ENCODE measurements at places on chromosomes 3 and 15.

DNA sequence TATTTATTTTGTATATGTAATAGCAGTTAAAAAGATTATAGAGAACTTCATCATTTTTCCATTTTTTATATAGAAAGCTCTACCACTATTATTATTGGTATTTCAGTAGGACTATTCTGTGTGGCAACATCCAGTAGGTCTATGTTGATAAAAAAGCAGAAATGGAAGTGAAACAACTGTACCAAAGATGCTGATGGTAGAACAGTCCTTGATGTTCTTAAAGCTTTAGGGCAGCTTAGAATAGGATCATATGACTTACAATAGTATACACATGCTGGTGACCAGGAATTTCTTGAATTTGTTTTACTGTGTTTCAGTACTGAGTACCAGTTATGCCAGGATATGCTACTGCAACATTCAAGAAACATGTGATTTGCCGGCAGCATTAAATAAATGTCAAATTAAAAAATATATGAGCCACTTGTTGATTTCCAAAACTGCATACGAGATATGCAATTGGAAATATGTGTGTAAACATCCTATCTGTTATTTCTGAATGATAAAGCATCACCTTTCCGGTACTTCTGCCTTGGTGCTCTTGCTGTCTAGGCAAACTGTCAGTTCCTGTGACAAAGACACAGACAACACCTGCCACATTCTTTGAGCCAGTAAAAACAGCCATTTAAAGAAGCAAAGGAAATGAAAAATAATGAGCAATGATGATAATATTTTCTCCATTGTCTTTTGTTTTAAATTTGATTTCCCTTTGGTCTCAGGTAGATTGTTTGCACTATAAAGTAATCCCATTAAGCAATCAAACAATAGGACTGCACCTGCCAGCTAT, 649.2 kb downstream of the ZPLD1 start:
- no peak for DNase-seq

DNA sequence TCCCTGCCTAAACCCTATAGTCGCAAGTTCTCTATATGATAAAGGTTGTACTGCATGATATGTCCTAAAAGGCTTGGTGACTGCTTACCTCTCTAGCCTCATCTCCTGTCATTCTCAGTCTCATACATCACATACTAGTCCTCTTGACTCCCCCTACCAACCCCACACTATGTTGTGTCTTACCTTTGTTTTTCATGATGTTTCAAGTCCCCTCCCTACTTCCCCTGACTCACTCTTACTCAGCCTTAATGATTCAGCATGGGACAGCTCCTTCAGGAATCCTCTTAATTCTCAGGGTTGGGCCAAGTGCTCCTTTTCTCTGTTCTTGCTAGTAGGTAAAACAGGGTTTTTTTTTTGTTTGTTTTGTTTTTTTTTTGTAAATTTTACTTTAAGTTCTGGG, 49.6 kb downstream of the SLMAP start:
- DNase-seq = no peak

- no peak for DNase-seq
Observed at GRCh38 chr3:183737116-183737515, 39.5 kb downstream of the YEATS2 start.

DNA sequence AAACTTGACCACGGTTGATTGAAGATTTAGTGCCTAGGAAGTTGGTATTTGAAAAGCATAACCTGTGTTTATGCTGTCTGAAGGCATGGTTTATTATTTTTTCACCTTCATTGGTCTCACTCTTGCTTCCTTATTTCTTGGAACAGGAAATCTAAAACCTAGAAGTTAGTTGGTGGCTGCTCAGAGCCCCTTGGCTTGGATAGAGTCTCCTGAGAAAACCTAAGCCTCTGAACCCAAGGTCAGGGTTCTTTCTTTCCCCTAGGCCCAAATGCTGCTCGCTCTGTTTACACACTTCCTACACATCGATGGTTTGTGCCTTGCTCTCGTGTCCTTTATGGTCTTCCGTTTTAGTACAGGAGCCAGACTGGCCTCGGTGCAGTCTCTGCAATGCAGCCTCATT, 82.2 kb downstream of the TRAK1 start:
- DNase-seq = no peak

DNA sequence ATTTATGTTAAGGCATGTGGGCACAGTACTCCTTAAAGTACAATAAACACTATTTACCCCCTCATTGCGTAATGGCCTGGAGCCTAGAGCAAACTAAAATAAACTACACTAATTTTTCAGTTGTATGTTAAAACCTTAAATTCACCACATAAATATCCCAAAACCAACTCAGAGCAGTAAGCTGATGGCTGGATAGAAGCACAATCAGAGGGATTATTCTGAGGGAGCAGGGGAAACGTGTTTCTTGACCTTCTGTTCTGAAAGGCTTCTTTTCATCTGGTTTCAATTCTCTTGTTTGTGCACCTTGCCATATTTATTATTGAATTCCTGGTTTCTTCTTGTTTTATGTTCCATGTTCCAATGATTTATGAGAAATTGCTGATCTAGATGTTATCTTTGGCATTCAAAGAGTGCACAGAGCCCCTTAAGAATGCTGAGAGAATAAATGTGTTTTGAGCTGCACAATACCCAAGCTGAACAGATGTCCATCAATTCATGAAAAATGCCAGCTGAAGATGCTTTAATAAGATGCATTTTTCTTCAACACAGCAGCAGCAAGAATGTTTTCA, 29.6 kb downstream of the RPL22L1 start:
- DNase-seq = no peak

DNA sequence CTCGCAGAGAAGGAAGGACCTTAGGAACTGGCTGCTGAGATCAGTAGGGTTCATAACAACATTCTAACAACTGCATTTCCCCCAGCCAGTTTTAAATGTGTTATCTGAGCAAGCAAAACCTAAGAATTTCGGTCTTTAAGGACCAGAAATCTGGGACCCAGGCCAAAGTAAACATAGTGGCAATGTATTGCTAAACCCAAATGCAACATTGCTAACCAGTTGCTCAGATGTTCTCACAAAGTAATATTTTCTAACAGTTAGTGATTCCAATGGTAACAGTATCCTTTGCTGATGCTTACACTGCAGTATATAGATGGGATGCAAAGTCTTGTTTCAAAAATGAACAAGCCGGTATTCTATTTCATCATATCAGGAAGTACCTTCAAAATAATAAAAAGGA, 254.3 kb downstream of the RYR3 start:
- DNase-seq = no peak

- no peak for DNase-seq
Observed at GRCh38 chr15:89089316-89090230, 1.3 kb downstream of the ABHD2 start.

GRCh38 chr15:98326804-98327203, 321.5 kb upstream of the IGF1R start:
- DNase-seq = no peak

DNA sequence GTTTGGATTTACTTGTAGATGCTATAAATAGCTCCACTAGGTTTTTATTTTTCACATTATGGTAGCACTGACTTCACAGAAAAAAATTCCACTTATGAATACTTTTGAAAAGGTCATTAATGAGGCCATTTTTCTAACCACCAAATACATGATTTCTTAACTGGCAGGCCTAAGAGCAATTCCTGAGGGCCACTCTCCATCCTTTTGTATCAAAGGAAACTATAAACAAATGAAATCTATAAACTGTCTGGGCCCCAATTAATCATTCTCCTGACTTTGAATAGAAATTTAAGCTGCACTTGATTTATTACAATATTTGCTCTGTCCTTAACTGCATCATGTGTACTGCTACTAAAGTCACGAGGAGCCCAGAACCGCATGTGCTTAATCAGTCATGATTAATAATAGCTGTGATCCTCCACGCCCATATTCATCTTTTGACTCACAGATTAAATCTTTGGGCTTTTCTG, 25.1 kb upstream of the MTMR10 start:
- DNase-seq = no peak

GRCh38 chr3:48077815-48078214, 61.6 kb upstream of the MAP4 start:
- no peak for DNase-seq

DNA sequence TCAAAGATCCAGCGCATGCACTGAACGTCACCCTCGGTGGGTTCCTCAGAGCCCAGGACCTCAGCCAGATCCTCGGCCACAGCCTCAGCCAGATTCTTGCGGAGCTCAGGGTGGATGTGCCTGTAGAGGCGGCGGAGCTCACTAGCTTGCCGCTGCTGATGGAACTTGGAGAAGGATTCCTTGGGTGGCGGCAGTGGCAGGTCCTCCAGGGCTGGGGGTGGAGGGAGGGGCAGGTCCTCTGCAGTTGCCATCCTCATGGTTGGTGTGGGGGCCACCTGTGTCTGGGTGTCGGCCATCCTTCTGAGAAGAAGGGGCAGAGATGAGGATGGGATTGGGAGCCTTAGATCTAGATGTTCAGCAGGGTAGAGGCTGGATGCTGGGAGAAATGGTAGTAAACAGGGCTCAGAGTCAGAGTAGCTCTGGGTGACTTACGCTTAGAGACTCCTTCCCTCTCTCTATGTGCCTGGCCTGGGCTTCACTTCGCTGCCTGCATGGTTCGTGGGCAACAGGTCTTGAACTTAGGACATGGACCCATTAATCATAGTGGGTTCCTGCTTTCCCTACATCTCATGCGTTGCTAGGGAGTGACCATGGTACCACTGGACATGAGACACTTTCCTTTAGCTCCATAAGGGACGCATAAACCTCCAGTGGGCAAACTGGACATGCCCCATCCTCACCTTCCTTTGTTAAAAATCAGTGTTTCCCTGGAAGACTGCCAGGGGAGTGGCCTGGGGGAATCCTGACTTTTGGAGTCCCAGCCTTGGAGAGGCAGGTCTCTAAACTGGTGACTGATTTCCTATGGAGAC, 3.0 kb downstream of the XIRP1 start:
- no peak for DNase-seq

DNA sequence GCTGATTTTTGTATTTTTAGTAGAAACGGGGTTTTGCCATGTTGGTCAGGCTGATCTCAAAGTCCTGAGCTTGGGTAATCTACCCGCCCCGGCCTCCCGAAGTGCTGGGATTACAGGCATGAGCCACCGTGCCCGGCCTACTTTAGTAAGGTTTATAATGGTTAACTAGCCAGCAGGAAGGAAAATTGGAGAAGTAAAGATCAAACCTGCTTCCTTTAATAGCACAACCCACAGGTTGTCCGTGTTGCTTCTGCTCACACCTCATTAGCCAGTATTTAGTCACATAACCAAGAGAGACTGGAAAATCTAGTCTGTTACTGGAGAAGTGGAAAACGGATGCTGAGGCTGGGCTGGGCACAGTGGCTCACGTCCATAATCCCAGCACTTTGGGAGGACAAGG, 51.9 kb upstream of the TBL1XR1 start:
- DNase-seq = no peak

DNA sequence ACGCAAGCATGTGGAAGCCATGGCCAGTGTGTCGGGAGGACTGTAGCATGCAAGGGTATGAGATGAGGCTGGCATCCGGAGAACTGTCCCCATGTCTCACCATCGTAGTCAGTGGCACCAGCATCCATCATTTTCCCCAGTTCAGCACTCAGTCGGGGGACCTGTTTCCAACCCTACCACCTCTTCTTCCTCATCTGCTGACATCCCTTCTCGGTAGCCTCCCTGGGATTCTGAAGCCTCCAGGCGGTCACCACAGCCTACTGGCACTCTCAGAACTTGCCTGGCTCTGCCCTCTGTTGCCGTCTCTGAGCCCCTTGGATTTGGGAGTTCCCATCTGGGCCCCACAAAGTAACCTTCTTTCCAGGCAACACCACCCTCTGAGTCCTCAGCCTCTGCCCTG, 131.1 kb upstream of the ABHD17C start:
- no peak for DNase-seq

DNA sequence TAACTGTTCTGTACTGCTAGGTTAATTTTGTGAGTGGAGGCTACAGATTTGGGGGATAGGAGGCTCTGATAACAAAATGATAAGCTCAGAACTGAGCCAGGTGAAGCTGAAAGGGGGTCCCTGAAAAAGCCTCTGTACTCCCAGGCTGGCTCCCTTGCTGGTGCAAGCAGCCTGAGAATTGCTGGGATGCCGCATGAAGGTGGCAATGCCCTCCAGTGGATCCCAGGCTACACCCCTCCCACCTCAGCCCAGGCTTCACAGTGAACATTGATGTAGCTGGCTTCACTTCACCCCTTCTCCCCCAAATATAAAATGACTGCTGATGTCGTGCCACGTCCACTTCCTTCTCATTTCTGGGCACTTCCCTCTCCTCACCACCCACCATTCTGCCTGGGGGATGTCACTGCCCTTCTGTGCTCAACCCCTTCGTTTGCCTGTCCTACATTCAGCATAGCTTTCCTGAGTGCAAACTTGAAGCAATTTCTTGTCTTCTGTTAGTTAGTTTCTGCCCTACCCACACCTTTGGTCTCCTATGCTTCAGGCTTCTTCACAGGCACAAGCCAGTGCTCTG, 9.7 kb upstream of the ARHGEF26 start:
- DNase-seq = no peak

DNA sequence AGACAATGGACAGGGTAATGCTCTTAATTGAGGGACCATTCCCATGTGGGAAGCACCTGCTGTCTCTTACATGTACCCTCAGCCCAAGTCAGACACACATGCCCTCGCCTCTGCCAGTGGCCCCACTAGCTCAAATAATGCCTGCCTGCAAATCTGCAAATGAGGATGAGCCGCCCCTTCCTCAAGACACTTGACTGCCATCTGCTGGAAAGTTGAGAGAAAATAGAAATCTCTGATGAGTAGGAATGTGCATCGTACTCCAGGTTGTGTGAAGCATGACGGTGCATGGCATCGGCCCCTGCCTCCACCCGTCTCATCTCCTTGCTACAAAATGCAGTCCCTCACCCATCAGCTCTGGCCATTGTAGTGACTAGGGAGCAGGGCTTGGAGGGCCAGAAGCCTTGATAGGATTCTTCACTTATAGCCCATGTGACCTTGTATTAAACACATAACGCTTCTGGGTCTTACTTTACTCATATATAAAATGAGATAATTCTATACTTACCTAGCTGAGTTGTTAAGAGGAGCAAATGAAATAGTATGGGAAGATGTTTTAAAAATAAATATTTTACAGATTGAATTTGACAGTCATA, 6.3 kb upstream of the SCN5A start:
- no peak for DNase-seq

GRCh38 chr3:56370991-56371775, 97.1 kb downstream of the ERC2 start:
- no peak for DNase-seq

- DNase-seq = no peak
Observed at GRCh38 chr3:8864402-8865350, 95.3 kb upstream of the OXTR start.
